Adrenal gland (tissue), 19 donors: ENCODE measurements at places on chromosomes 7 and 10. TPM values are rescaled to one million over a fixed set of nuclear protein-coding genes. Genes with fewer than 3 reads are reported as not detected.

Gene NUTM2B
- total RNA-seq, result not detected

Gene ATOH7
- not detected for total RNA-seq

Gene LRIT1
- not detected for total RNA-seq

Gene TRDMT1
- total RNA-seq, result 7.8 TPM

Gene CTAGE15
- 0.22 TPM for total RNA-seq

Gene PGAM2
- total RNA-seq, result 5.5 TPM

Gene PRRT4
- total RNA-seq, result 1.2 TPM

Gene HYAL4
- total RNA-seq, result not detected

GRCh38 chr10:44947371-44948152 lies 12.0 kb upstream of the RASSF4 start:
- DNase-seq, result no peak
- H3K27ac ChIP-seq, result no peak overlapping the region
- H3K4me1 ChIP-seq, result no peaks in the 10 kb centered on the region
- H3K27me3 ChIP-seq, result no peaks in the 10 kb centered on the region
- H3K36me3 ChIP-seq, result no peaks in the 10 kb centered on the region

GRCh38 chr7:129741743-129742213 lies 130.3 kb downstream of the NRF1 start:
- H3K4me3 ChIP-seq, result no peak overlapping the region
- no peak overlapping the region for H3K27ac ChIP-seq
- peaks cover 17% of the 10 kb centered on the region for H3K4me1 ChIP-seq
- no peaks in the 10 kb centered on the region for H3K27me3 ChIP-seq
- no peak for DNase-seq

DNA sequence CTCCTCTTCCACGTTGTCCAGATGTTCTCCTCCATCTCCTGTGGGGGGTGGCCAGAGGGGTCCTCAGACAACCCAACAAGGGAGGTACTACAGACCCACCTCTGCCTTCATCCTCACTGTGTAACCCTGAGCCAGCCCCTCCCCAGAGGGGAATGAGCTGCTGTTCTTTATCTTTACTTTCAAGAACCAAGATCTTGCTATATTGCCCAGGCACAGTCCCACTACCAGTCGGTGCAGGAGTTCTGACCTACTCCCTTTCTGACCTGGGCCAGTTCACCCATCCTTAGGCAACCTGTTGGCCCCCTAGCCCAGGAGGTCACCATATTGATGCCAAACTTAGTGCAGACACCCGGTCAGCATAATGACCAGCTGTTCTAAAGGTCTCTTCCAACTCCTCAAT lies 16.8 kb upstream of the MTPAP start:
- no peak overlapping the region for H3K27ac ChIP-seq
- no peaks in the 10 kb centered on the region for H3K4me1 ChIP-seq
- DNase-seq, result no peak
- no peaks in the 10 kb centered on the region for H3K27me3 ChIP-seq

- no peak for DNase-seq
- H3K27ac ChIP-seq, result no peak overlapping the region
- H3K4me1 ChIP-seq, result peaks cover 16% of the 10 kb centered on the region
- no peak overlapping the region for H3K4me3 ChIP-seq
- no peaks in the 10 kb centered on the region for H3K36me3 ChIP-seq
- H3K27me3 ChIP-seq, result no peaks in the 10 kb centered on the region
Measured at GRCh38 chr10:112221545-112221944, 38.0 kb upstream of the GPAM start.

GRCh38 chr10:117249493-117250093 lies 8.7 kb downstream of the SLC18A2 start:
- H3K27ac ChIP-seq, result no peak overlapping the region
- H3K4me1 ChIP-seq, result no peaks in the 10 kb centered on the region
- no peak for DNase-seq
- no peak overlapping the region for H3K4me3 ChIP-seq
- H3K36me3 ChIP-seq, result no peaks in the 10 kb centered on the region
- H3K27me3 ChIP-seq, result peaks cover 17% of the 10 kb centered on the region

- H3K27ac ChIP-seq, result no peak overlapping the region
- H3K4me3 ChIP-seq, result no peak overlapping the region
- no peak for DNase-seq
- no peaks in the 10 kb centered on the region for H3K36me3 ChIP-seq
- H3K27me3 ChIP-seq, result no peaks in the 10 kb centered on the region
- H3K4me1 ChIP-seq, result no peaks in the 10 kb centered on the region
Measured at GRCh38 chr10:3676564-3676963, 108.4 kb downstream of the KLF6 start.

- no peaks in the 10 kb centered on the region for H3K27me3 ChIP-seq
- H3K4me1 ChIP-seq, result no peaks in the 10 kb centered on the region
- DNase-seq, result peak; percentile 61
- H3K4me3 ChIP-seq, result no peak overlapping the region
Measured at GRCh38 chr10:73644015-73644743, 2.9 kb upstream of the MYOZ1 start.

DNA sequence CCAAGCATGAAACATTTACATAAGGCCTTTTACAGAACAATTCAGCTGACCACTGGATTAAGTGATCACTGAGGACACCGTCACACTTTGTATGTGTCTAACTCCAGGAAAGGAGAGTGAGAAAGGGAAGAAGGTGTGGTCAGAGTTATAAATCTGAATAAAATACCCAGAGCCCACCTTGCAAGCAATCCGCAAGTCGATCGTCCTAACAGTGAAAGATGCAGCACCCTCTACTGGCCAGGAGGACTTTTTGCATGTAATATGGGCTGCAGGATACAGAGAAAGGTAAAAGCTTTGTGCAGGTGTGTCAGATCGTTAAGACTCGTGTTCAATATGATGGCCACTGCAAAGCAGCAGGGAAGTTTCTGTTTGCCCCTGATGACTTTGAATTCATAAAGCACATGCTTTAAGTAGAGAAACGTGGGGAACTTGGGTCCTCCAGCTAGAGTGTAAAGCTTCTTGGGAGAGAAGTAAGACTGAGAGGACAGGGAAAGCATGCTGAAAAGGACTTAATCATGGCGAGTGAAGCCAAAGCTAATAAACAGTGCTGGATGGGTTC lies 68.5 kb upstream of the BMPER start:
- H3K4me3 ChIP-seq, result no peak overlapping the region
- no peak for DNase-seq
- no peak overlapping the region for H3K27ac ChIP-seq
- H3K36me3 ChIP-seq, result no peaks in the 10 kb centered on the region

DNA sequence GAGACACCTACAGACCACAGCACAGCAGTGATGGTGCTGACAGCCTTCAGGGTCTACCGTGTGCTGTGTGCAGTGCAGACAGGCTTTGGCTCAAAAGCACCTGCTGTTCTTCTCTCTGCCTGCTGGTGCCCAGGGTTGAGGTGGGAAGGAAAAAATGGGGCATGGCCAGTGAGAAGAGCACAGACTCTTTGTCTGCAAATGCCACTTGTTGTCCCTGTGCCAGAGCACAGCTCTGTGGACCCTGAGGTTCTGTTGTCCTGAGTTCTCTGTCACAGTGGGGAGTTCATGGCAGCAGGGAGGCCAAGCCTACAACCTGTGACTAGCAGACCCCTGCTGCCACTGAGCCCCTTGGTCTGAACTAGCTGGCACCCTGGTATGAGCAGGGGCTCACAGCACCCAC lies 376.7 kb downstream of the GLRX3 start:
- no peaks in the 10 kb centered on the region for H3K36me3 ChIP-seq
- no peak for DNase-seq
- H3K27ac ChIP-seq, result no peak overlapping the region
- H3K4me3 ChIP-seq, result no peak overlapping the region
- no peaks in the 10 kb centered on the region for H3K4me1 ChIP-seq
- peaks cover 10% of the 10 kb centered on the region for H3K27me3 ChIP-seq

- peak; percentile 78 for DNase-seq
- peak overlapping the region; percentile 70 for H3K4me3 ChIP-seq
- H3K27ac ChIP-seq, result peak overlapping the region; percentile 70
- no peaks in the 10 kb centered on the region for H3K4me1 ChIP-seq
Measured at GRCh38 chr7:101363734-101364374, 1.2 kb downstream of the COL26A1 start.

GRCh38 chr7:98852826-98853225 lies 17.0 kb downstream of the TMEM130 start:
- no peak overlapping the region for H3K4me3 ChIP-seq
- H3K27ac ChIP-seq, result no peak overlapping the region
- no peak for DNase-seq
- H3K36me3 ChIP-seq, result no peaks in the 10 kb centered on the region
- H3K27me3 ChIP-seq, result no peaks in the 10 kb centered on the region
- no peaks in the 10 kb centered on the region for H3K4me1 ChIP-seq

- no peaks in the 10 kb centered on the region for H3K4me1 ChIP-seq
- H3K27me3 ChIP-seq, result no peaks in the 10 kb centered on the region
- DNase-seq, result no peak
- no peak overlapping the region for H3K4me3 ChIP-seq
- H3K27ac ChIP-seq, result no peak overlapping the region
Measured at GRCh38 chr7:65250697-65251395, 122.8 kb upstream of the ZNF92 start.

GRCh38 chr7:17301471-17302456 lies 3.3 kb downstream of the AHR start:
- no peaks in the 10 kb centered on the region for H3K27me3 ChIP-seq
- H3K4me3 ChIP-seq, result no peak overlapping the region
- no peaks in the 10 kb centered on the region for H3K36me3 ChIP-seq
- no peak overlapping the region for H3K27ac ChIP-seq
- peak; percentile 56 for DNase-seq

- H3K36me3 ChIP-seq, result no peaks in the 10 kb centered on the region
- peak; percentile 65 for DNase-seq
- peak overlapping the region; percentile 52 for H3K27ac ChIP-seq
- H3K4me3 ChIP-seq, result no peak overlapping the region
- H3K27me3 ChIP-seq, result peaks cover 5% of the 10 kb centered on the region
Measured at GRCh38 chr7:8442814-8443304, 9.4 kb downstream of the NXPH1 start.

- no peaks in the 10 kb centered on the region for H3K4me1 ChIP-seq
- H3K27me3 ChIP-seq, result no peaks in the 10 kb centered on the region
- no peak for DNase-seq
- no peak overlapping the region for H3K4me3 ChIP-seq
- no peak overlapping the region for H3K27ac ChIP-seq
Measured at GRCh38 chr10:9789996-9790395, 1227.7 kb upstream of the CELF2 start.

GRCh38 chr10:4696186-4696585 lies 129.8 kb upstream of the AKR1E2 start:
- H3K27ac ChIP-seq, result no peak overlapping the region
- no peaks in the 10 kb centered on the region for H3K27me3 ChIP-seq
- DNase-seq, result no peak
- no peaks in the 10 kb centered on the region for H3K36me3 ChIP-seq

- no peaks in the 10 kb centered on the region for H3K4me1 ChIP-seq
- H3K4me3 ChIP-seq, result no peak overlapping the region
- H3K36me3 ChIP-seq, result no peaks in the 10 kb centered on the region
Measured at GRCh38 chr7:16847381-16847860, 34.4 kb downstream of the AGR3 start.

DNA sequence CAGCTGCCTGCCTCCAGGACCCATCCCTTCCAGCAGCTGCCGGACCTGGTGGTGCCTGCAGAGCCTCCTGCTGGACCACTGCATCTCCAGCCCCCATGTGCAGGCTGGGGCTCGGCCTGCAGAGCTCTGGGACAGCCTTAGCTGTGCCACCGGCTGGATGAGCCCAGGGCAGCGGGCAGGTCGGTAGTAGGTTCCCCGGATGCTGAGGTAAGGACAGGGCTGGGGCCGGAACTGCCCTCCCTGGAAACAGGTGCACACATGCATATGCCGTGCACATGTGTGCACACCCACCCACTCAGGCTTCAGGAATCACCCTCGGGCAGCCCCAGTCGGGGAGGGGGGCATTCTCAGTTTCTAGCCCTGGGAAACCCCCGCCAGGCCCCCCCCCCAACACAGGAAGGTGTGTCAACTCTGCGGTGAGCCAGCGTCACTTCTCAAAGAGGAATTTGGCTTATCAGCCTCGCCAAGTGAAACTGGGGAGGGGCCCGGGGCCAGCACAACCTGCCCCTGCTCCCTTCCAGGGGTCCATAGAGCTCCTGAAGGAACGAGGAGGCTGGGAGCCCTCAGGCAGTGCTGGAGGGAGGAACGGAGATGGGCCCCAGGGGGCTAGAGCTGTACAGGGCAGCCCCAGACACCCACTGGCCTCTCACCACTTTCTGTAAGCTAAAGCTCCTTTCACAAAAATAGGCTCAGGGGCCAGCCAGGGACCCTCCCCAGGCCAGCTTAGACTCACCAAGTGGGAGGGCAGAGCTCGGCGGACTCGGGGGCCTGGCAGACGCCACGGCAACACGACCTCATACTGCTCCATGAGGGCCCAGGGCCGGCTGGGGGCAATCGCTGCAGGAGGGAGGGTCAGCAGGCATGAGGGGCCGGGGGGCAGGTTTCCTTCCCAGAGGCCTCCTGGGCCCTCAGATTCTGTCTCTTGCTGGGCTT lies 1.7 kb downstream of the ADAM8 start:
- no peak overlapping the region for H3K4me3 ChIP-seq
- DNase-seq, result no peak
- H3K27ac ChIP-seq, result no peak overlapping the region
- H3K27me3 ChIP-seq, result no peaks in the 10 kb centered on the region
- no peaks in the 10 kb centered on the region for H3K4me1 ChIP-seq
- H3K36me3 ChIP-seq, result no peaks in the 10 kb centered on the region

DNA sequence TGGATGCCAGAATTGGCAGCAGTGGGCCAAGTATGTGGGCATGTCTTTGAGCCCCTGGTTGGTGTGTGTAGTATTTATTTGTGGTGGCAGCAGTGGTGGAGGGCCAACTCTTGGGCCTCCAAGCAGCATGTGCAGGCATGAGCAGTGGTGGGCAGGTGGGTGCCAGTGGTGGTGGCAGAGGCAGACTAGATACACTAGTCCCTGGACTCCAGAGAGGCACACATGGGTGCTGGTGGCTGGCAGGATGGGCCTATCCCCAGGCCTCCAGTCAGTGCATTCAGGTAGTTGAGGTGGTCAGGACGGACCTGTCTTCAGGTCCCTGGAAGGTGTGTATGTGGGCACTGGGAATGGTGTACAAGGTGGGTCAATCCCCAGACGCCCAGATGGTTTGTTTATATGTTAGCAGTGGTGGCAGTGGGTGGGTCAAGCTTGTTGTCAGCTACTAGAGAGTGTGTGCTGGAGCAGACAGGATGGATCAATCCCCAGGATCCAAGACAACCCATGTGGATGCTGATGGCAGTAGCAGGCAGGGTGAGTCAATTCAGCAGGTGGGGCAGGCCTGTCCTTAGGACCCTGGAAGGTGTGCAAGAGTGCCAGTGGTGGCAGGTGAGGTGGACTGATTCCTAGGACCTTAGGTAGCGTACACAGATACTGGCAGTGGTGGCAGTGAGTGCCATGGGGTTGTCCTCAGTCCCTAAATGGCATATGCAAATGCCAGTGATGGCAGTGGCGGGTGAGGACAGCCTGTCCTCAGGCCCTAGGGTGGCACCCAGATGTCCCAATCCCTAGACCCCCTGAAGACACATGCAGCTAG lies 294.3 kb downstream of the RPS24 start:
- H3K27ac ChIP-seq, result no peak overlapping the region
- no peaks in the 10 kb centered on the region for H3K27me3 ChIP-seq
- no peaks in the 10 kb centered on the region for H3K36me3 ChIP-seq
